Stimulated activated CD8-positive, alpha-beta memory T cell treated with anti-CD3 and anti-CD28 coated beads, Interleukin-7, amount 100 ng/mL, for 48 hours (primary cell): ENCODE measurements at places on chromosomes 11 and 22.

- no peak for DNase-seq
Observed at GRCh38 chr22:35033635-35034296, 32.2 kb upstream of the ISX start.

- DNase-seq, result no peak
Observed at GRCh38 chr11:11163236-11163635, 189.8 kb downstream of the CSNK2A3 start.

DNA sequence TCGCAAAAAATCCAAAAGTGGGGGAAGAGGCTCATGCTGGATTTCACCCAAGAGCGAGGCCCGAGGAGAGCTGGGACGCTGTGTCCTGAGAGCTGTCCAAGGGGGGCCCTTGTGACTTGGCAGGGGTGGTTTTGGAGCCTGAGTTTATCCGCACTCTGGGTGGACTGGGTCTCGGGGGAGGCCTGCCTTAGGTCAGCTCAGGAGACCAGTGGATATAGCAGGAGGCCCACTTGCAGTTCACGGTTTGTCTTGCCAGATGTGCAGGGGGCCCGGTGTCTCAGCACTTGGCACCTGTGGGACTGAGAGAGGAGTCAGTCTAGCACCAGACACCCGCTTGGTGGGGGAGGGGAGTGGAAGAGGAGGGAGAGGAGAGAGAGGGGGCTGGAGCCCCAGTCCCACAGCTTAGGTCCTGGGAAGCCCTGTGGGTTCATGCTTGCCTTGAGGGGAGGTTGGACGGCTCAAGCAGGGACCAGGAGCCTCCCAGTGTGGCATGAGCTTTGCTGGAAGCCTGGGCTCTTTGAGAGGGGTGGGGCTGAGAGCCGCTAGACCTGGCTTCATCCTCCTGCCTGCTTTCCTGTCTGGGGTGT lies 33.4 kb downstream of the PARVB start:
- no peak for DNase-seq

GRCh38 chr11:116955548-116955947 lies 118.1 kb upstream of the APOA1 start:
- no peak for DNase-seq

DNA sequence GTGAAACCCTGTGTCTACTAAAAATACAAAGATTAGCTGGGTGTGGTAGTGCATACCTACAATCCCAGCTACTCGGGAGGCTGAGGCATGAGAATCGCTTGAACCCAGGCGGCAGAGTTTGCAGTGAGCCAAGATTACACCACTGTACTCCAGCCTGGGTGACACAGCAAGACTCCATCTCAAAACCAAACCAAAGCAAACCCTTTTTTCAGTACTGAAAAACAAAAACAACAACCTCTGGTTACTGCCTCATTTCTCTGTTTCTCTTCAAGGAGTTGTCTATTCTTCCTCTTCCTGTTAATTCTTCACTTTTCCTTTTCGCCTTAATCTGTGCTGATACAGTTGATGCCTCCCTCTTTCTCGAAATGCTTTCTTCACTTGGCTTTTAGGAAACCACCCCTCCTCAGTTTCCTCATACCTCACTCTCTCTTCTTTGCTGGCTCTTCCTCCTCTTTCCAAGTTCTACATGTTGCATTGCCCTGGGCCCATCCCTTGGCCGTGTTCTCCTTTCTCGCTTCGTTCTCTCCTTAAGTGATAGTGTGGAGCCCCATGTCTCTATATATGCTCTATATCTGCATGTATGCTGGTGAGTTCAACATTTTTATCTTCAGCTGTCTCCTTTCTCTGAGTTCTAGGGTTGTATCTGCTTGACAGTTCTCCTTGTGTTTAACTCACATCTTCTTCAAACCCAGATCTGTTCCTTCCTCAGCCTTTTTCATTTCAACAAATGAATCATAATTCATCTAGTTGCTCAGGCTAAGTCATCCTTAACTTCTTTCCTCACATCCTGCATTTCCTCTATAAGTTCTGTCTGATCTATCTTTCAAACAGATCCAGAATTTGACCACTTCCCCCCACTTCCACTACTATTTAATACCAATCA lies 37.1 kb downstream of the NUCB2 start:
- no peak for DNase-seq

- no peak for DNase-seq
Observed at GRCh38 chr11:129699711-129700304, 115.8 kb upstream of the TMEM45B start.

- no peak for DNase-seq
Observed at GRCh38 chr11:46489656-46490560, 98.3 kb upstream of the CHRM4 start.

DNA sequence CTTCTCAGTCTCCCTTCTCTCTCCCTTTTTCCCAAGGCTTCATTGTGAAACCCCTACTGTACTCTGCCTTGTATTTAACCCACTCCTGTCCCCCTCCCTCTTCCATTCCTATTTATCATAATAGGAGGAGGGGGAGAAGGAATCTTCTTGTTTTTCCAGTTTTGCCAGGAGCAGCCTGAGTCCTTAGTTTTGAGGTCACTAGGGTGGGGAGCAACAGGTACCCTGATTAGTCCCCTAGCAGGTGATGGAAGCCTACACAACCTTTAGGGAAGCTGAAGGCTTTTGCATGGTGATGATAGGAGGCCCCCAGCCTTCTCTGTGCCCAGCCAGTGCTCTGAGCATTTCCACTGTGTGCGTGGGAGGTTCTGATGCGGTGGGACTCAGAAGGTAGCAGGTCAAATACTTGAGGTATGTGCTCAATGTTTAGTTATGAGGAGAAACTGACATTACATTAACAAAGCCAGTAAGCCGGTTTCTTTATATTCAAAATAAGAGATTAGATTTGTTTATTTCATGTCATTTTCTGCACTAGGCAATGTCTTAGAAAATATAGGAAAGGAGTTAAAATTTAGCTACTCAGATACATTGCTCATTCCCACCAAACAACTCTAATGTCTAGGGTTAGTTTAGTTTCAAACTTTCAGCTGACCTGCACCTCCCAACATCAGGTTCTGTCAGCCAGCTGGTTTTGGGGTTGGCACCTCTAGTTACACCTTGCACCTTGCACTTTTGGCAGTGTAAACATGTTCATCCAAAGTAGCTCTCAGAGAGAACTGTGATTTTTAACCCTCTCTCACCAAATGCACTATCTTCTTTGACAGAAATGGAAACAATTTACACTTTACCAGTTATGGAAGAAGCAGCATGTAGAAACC lies 26.0 kb downstream of the PARVA start:
- no peak for DNase-seq

GRCh38 chr22:39253435-39254070 lies 8.8 kb upstream of the PDGFB start:
- DNase-seq, result no peak

GRCh38 chr11:76903325-76903724 lies 42.6 kb downstream of the ACER3 start:
- DNase-seq, result no peak

GRCh38 chr11:76238551-76238950 lies 32.2 kb upstream of the WNT11 start:
- DNase-seq, result no peak

GRCh38 chr22:16774911-16775500 lies 50.2 kb downstream of the XKR3 start:
- DNase-seq, result no peak

DNA sequence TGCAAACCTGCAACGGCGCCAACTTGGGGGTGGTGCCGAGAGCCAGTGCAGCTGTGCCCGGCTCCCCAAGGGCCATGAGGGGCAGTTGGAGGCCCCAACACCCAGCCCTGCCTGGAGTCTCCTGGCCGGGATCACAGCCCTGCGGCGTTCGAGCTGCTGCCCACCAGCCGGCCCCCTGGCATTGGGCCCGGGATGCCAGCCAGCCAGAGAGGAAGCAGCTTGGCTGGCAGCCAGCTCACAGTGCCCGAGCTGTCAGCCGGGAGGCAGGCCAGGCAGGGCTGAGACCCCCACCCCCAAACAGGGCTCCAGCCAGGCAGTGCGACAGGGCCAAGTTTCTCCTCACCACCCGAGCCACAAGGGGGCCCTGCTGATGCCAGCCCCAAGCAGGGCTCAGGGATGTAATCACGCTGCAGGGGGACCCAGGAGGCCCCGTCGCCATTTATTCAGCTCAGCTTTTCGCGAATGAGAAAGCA lies 26.0 kb upstream of the TCF20 start:
- no peak for DNase-seq

DNA sequence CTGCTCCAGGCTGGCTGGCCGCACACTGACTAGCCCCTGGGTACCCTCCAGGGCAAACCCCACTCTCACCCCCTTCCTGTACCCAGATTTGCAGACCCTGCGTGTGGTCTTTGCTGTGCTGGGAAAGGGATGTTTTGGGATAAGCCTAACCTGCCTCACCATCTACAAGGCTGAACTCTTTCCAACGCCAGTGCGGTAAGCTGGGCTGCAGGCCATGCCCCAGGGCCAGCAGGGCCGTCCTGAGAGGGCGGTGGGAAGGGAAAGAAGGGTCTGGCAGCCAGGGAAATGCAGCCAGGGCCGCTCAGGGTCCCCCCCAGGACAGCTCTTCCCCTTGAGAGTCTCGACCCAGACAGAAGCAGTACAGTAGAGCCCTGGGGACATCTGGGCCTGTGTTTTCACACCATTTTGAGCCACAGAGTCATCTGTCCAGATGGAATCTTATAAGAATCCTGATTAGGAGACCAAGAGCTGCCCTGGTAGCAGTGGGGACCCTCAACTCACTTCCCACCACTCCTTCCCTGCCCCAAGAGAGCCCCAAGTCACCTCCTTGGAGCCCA lies 22.4 kb upstream of the SLC22A12 start:
- no peak for DNase-seq

DNA sequence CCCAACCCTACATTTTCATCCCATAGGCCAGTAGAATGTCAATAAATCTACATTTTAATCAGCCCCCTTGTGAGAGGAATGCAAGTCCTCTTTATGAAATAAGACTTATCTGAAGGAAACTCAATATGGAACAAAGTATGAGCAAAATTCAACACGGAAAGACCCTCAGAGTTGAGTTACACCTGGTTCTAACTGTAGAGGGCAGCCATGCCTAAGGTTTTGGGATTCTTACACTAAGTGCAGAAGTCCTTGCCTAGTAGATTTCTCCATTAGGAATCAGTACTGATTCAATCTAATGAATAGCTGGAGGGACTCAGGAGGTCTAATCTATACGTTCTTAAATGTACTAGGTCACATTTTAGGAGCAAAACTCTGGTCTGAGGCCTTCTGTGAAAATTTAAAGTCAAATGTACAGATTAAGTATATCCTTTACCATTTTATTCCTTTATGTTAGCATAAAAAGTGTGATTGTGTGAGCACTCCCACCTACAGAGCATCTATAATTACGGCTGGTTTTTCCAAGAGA lies 904.5 kb downstream of the DLG2 start:
- DNase-seq, result no peak

DNA sequence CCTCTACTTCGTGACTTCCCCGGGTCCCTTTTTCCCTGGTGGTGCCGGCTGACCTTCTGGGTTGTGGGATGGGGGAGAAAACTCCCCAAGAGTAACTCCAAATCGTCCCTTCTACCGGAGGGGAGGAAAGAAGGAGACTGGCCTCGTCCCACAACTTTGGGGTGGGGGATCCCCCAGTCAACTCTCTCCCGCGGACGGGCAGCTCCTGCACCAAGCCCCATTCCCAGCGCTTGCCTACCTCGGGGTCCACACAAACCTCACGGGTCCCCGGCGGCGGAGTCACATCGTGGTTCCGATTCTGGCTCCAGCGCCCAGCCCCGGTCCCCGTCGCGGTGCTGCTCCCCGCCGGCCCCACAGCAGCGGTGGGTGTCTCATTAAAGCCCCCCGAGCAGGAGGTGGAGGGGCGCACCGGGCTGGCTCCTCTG lies 317 bp downstream of the BDNF start:
- DNase-seq, result no peak

DNA sequence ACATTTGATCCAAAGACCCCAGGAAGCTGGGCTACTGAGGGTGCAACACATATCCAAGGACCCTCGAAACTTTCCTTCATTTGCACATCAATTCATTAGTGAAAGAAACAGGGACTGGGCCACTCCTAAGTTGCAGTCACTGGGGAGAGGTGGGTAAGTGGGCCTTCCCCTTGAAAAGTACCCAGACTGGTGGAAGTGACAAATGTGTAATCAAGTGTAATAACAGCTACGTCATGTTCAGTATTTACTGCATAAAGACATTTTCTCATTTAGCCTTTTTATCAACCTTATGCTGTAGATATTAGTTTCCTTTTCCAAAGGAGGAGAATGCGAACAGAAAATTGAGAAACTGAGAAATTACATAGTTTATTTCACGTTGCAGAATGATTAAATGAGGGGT lies 101.9 kb upstream of the OLFML1 start:
- DNase-seq, result no peak

GRCh38 chr11:80868831-80869230 lies 1428.0 kb upstream of the TENM4 start:
- no peak for DNase-seq

GRCh38 chr11:1453611-1454034 lies 33.0 kb downstream of the MOB2 start:
- no peak for DNase-seq

GRCh38 chr11:121453589-121454299 lies 977 bp upstream of the SORL1-AS1 start:
- DNase-seq, result no peak

DNA sequence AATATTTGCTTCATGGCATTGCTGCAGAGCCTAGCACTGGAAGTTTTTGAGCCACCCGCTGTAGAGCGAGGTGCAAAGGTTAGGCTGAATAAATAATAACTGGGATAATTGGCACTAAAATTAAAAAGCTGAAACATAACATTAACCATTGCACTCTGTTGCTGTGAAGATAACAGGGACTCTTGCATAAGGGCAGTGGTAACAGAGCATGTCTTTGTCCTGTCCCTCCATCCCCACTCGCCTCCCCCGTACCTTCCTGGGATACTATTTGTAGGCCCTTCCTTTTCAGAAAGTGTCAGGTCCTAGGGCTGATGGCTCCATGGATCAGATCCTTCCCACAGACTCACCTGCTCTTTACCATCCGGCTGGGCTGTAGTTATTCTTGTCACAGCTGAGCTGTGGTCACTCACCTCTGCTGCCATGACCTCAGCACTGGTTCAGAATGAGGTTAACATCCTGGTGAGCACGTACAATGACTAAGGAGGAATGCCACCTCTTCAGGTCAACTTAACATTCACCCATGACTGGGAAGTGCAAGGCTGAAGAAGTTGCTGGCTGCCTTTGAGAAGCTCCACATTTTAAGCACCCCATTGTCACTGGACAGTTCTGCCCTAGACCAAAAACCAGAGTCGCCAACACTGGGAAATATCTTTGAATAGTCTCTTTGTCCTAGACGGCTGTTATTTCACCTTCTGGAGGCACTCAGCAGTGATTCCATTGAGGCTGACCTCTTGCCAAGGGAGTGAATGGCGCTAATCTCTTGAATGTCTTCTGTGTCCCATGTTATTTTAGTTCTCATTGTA lies 103.2 kb upstream of the KIRREL3 start:
- DNase-seq, result no peak

DNA sequence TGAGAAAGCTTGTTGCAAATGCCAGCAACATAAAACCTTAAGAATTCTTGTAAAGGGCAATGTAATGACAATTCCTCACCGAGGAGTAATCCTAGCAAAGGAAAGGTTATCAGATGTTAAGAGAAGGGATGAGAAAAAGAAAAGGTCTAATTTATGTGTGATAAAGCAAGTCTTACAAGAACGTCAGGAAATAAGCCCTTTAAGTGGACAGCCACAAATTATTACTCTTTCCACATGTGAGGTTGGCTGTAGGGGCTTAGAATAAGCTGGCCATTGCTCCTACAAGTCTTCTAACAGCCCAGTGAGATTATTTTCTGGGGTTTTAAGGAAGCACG lies 9.3 kb downstream of the LAYN start:
- no peak for DNase-seq
